ENCODE measurements at places on chromosomes 2 and 18.

DNA sequence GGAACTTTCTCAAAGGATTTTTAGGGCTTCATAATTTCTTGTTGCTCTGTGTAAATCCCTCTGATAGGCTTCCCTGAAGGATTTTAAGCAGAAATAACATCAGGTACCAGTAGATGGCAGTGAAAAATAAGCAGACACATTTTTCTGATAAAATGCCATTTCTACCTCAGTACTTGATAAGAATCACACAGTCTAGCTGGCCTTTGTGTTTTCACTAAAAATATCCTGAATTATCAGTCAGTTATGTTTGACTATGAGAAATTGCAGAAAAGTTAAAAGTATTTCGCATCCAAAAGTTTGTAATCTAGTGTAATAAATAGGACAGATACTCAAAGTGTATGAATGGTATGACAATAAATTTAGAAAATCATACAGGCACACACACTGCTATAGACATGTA, 68.7 kb downstream of the DNAJC10 start:
- no peak for DNase-seq

DNA sequence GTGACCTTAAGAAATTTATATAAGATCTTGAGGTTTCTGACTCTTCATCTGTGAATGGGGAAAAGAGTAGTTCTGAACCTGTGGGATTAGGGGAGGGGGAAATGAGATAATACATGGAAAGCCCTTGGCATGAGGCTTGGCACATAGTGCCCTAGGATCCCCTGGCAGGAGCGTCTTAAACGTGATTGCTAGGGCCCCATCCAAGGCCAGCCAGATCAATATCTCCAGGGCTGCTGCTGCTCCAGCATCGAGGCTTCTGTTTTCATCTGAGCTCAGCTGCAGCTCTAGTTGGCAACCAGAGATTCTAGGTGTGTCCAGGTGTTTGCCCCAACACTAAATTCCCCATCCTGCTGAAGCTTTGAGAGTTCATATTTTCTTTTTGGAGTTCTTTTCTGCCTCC, 71.0 kb downstream of the IL1R2 start:
- DNase-seq, result no peak

GRCh38 chr18:23451011-23451410, 2.1 kb upstream of the RIOK3 start:
- no peak for DNase-seq

GRCh38 chr2:1653956-1654695, 90.2 kb downstream of the PXDN start:
- no peak for DNase-seq

DNA sequence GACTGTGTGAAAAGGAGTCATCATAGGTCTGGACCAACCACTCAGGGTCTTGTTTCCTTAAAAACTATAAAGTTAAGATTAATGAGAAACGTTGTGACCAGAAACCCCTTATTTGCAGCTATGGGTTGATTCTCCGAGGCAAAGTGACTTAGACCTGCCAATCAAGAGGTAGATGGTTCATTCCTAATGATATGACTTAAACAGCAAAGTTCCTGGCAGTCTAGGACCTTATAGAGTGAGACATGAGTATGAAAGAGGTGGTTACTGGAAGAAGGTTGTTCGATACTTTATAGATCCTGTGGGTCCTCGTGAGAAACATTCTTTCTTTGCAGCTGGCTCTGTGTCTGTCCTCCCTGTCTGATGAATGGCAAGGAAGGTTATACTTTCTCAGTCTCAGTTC, 8.0 kb downstream of the SFXN5 start:
- no peak for DNase-seq

Data from CD4-positive, alpha-beta T cell treated with Interleukin-6 for 4 hours (primary cell).